ENCODE measurements at places on chromosomes 13 and 19.

GRCh38 chr19:12611361-12611699 is 610 bp downstream of the ZNF791 start:
- no peak for DNase-seq

- no peak for DNase-seq
Measured at GRCh38 chr19:35278578-35279284, 3.6 kb upstream of the HAMP start.

DNA sequence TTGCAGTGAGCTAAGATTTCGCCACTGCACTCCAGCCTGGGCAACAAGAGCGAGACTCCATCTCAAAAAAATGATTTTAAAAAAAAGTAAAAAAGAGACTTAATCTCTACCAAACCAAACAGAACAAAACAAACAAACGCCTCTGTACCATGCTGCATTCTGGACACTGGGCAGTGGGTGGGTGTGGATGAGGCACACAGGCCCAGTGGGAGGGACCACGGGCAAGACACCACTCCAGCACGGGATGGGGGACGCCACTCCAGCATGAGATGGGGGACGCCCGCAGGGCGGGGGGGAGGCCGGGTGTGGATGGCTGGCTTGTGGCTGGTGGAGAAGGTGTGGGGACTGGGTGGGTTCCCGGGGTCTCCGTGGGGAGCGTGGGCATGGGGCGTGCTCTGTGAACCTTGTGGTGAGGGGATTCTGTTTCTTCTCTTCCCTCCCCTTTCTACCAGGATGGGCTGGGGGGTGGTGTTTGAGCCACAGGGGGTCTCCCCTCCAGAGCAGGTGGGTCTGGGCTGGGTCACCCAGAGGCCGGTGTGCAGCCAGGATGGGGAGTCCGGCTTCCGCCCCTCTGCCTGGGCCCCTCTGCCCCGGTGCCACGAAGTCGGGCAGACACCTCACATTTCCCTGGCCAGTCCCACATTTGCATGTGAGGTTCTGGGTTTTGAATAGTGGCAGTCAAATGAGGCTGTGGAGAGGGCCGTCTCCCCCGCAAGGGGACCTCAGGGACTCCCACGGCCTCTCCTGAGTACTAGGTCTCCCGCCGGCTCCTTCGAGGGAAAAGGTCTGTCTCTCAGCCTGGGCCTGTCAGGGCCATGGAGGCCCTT is 23.9 kb upstream of the MATK start:
- no peak for DNase-seq

DNA sequence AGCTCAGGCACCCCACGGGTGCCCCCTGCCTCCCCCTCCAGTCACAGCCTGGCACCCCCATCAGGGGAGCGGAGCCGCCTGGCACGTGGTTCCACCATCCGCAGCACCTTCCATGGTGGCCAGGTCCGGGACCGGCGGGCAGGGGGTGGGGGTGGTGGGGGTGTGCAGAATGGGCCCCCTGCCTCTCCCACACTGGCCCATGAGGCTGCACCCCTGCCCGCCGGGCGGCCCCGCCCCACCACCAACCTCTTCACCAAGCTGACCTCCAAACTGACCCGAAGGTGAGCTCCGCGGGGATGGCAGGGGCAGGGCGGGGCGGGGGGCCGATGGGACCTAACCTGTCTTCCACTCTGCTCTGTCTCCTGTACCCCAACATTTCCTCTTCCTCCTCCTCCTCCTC is 25.0 kb downstream of the CKM start:
- no peak for DNase-seq

GRCh38 chr13:68030152-68030809 is 800.1 kb upstream of the PCDH9 start:
- DNase-seq = no peak

GRCh38 chr13:21037656-21038055 is 23.7 kb downstream of the LATS2 start:
- no peak for DNase-seq

DNA sequence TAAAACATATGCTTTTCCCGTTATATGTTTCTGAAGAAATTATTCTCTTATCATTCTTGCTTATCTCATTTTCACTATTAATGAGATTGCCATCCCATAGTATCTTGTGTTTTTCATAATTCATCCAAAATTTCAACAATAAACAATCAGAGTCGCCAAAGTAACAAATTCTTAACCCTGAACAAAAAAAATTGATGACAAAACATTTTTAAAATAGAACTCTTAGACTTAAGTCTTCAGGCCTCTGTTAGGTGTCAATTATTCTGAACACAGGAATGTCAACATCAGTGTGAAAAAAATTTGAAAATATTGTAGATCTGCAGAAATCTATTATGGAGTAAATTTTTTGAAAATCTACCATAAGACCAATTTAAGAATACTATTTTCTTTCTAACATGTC is 37.4 kb downstream of the NEK5 start:
- DNase-seq = no peak

GRCh38 chr19:33289261-33289660 is 13.1 kb downstream of the CEBPA start:
- no peak for DNase-seq

- no peak for DNase-seq
Measured at GRCh38 chr19:52987221-52987620, 24.5 kb upstream of the ZNF816 start.

DNA sequence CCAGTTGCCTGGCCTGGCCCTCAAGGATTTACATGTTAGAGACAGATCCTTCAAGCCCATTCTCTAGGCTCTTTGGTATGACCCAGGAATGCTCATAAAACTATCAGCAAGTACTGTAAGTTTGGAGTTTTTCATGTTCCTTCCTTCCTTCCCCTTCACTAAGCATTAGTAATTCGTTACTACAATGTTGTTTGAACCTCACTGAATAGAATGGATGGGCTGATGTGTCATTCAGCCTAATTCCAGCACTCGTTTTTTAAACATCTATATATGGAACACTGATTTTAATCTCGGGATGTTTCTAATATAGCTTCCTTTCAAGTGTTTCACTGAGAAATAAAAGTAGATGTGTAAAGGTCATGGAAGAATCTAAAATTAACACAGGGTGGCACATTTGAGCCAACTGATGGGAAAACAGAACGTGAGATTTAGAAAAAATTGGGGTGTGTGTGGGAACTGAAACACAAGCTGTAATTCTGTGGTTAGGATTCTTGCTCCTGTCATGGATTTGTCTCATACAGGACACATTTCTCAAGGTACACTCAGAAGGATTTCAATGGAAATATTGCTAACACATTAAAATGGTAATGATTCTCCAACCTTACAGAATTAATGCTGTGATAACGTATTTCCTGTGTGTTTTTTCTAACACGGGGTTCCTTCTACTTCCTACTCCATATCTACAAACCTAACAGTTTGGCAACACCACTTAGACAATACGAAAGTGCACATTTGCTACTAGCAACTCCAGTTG is 93.4 kb downstream of the FLT1 start:
- no peak for DNase-seq

DNA sequence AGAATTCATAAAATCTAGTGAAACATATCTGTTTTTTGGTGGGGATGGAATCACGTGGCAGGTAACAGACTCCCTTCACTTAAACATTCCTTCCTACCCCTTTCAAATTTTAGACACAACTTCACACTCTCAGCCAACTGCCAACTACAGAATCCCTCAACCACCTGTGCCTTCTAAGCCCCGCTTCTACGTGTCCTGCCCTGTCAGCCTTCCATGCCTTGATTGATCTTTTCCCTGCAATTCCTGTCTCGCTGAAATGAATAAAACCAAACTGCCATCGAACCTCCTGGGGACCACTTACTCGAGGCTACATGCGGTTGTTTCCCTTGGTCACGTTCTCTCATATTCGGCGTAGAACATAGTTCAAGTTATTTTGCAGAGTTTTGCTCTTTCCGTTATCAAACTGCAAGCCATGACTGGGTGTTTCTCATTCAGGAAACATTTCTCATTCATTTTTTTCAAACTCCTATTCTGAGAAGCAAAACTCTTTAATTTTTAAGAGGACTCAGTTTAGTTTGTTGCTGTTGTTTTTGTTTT is 1.1 kb downstream of the ZNF625 start:
- no peak for DNase-seq

DNA sequence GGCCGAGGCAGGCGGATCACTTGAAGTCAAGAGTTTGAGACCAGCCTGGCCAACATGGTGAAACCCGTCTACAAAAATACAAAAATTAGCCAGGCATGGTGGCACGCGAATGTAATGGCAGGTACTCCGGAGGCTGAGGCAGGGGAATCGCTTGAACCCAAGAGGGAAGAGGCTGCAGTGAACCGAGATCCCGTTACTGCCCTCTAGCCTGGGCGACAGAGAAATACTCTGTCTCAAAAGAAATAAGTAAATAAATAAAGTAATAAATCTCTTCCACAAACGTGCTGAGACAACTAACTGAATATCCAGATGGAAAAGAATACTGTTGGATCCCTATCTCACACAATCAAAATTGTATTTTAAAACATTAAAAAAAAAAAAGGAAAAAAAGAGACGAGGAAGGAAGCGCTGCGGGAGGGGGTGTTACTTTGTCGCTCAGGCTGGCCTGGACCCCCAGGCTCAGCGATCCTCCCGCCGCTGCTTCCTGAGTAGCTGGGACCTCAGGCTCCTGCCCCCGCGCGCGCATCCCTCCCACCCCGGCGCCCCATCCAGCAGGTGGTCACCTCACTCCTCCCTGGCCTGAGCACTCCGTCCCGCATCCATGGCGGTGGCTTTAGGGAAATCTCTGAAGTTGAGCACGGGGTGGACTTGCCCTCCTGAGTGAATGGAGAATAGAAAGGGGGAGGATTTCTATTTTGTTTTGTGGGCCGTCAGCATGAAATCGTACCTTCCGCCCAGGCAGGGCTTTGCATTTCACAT is 628 bp upstream of the ZNF813 start:
- no peak for DNase-seq

- no peak for DNase-seq
Measured at GRCh38 chr13:79799059-79799867, 318.3 kb downstream of the NDFIP2 start.

DNA sequence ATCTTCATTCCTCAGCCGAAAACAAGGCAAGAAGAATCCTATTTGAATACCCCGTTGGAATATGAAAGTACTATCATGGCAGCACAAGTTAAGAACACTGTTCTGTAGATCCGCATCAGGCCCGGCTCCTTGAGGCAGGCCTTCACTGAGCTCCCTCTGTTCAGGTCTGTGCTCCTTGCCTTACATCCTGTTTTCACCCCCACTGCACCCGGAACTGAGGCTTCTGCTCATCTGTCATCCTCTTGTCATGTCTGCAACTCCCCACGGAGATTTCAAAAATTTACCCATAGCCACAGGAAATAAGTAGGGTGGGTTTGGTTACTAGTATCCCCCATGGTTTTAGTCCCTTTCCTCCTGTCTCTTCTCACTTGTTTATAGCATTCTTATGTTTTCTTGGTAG is 861.9 kb downstream of the GPC5 start:
- no peak for DNase-seq

GRCh38 chr19:14672188-14672872 is 2.3 kb downstream of the ADGRE3 start:
- no peak for DNase-seq

GRCh38 chr13:86922936-86923335 is 748.2 kb upstream of the SLITRK5 start:
- DNase-seq = no peak

- no peak for DNase-seq
Measured at GRCh38 chr13:108682714-108683113, 53.3 kb downstream of the MYO16 start.

- no peak for DNase-seq
Measured at GRCh38 chr19:12098040-12098439, 33.5 kb downstream of the ZNF844 start.

DNA sequence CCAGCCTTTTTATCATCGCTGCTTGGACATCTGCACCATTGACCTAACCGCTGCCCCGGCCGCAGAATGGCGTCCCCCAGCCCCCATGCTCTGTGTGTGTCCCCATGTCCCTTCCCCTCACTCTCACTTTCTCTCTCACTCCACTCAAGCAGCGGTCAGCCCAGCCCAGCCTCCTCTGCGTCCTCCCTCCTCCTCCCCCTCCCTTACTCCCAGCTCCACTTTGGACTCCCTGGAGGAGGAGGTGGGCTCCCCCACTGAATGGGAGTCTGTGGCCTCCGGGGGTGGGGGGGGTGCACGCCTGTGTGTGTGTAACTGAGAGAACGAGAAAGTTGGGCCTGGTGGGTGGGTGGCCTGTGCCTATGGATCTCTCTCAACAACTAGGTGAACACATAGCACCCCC is 2.2 kb downstream of the MAP2K7 start:
- DNase-seq = no peak

DNA sequence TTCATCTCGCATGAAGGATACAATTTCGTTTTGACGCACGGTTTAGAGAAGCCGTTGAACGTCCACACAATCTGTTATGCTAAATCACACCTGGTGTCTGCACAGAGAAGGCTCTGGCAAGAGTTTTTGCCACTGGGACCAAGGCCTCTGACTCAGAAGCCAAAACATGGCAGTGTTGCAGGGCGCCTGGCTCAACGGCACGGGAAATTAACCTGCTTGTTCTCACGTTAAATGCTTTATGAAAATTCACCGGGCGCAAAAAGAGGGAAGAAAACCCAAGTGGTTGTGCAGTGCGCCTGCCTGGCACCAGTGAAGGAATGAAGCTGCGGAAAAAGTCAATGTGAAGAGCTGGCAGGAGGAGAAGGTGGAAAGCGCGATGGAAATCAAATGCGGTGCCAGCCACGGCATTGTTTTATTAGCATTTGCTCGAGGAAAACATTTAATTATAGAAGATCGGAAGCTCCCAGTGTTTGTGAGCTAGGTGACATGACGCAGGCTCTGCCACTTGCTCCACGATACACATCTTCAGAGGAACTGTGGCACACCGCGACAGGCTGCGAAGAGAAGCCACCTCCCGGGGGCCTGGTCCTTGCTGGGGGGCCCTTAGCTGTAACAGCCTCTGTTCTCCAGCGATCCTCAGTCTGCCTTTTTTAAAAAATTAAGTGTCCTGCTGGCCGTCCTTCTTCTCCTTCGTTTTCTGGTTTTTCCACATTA is 126.2 kb downstream of the ZIC5 start:
- DNase-seq = no peak

DNA sequence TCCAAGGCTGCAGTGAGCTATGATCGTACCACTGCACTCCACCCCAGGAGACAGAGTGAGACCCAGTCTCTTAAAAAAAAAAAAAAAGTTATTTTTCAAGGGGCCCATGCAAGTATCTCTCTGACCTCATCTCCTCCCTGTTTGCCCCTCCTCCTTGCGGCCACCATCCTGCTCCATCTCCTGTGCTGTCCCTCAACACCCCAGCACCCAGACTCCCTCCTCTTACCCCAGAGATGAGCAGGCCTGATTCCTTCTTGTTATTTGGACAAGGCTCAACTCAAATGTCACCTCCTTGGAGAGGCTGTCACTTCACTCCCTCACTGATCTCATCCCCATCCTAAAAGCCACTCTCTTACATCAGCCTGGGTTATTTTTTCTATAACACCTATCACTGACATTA is 4.4 kb downstream of the RYR1 start:
- DNase-seq = no peak
